A549 (cell line): ENCODE measurements at places on chromosomes 6 and 20. TPM values are rescaled to one million over a fixed set of nuclear protein-coding genes. Genes with fewer than 3 reads are reported as not detected.

DNA sequence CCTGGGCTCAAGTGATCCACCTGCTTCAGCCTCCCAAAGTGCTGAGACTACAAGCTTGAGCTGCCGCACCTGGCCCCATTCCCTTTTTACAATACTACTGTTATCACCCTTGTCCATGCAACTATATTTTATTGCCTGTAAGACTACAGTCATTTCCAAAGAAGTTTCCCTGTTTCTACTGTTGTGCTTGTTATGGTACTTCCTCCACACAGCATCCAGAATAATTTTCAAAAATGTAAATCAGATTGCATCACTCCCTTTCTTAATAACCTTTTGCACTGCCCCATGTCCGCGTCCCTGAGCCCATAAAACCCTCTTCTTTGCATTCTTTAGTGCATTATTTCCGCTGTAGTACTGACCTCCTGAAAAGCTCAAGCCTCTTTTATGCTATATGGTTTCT, 128.9 kb upstream of the AKIRIN2 start:
- DNase-seq, result no peak

DNA sequence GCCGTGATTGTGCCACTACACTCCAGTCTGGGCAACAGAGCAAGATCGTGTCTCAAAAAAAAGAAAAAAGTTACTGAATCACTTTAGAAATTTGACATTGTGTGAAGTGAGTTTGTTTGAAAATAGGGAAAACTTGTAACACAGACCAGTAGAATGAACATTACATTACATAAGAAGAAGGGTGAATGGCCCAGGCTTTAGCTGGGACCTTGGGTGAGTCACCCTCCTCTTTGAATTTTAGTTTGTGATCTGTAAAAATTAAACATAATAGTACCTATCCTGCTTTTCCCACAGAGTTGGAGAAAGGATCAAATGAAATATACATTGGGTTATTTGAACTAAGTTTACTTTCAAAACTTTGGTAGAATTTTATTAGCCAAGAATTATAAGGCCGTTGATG, 56.3 kb downstream of the KCNS1 start:
- DNase-seq, result no peak

The LY6G6C gene
- 0.11 to 0.21 TPM in 2 of 3 replicates, not detected in the other for polyA plus RNA-seq

- no peak for DNase-seq
Measured at GRCh38 chr20:31644701-31645100, 7.0 kb downstream of the COX4I2 start.

The RAMACL gene
- polyA plus RNA-seq, result 0.08 to 0.12 TPM (median 0.08 TPM) in 3 replicates

- no peak for DNase-seq
Measured at GRCh38 chr6:45920819-45921511, 94.7 kb downstream of the CLIC5 start.

- DNase-seq, result no peak
Measured at GRCh38 chr6:129050086-129050485, 167.1 kb downstream of the LAMA2 start.

GRCh38 chr6:13917141-13917540, 7.6 kb upstream of the RNF182 start:
- DNase-seq, result no peak

- DNase-seq, result no peak
Measured at GRCh38 chr20:21133404-21133803, 7.5 kb downstream of the KIZ start.

DNA sequence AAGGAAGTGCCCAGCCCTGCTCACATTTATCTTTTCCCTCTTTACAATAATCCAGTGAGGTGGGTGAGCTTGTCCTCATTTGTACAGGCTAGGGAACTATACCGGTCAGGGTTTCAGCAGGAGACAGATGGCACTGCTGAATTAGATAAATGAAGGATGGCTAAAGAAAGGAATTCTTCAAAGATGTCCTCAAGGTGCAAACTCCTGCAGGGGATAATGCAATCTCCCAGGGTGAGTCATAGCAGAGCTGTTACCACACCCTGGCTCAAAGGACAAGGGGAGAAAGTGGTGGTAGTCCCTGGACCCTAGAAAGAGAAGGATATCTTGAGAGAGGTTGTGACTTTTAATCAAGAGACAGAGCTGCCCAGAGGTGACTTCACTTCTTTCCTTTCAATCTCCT, 66.7 kb downstream of the RFPL4B start:
- DNase-seq, result no peak

DNA sequence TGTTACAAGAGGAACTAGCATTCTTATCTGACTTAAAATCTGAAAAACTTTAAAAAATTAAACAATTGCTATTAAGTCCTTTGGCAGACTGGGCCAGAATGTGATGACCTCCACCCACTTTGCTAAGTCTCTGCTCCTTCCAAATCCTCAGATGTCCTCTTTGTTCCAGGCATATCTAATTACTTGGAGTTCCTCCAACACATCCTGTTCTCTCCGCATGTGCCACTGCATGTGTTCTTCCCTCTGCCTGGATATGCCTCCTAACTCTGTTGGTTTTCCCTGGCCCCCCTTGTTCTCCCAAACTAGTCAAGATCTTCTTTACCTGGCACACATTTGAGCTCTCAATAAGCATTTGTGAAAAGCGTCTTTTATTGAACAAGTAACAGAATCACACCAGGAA, 23.1 kb downstream of the ELOVL2 start:
- no peak for DNase-seq

The MYO6 gene
- polyA plus RNA-seq, result 7.7 to 10.8 TPM (median 9.5 TPM) in 3 replicates

- no peak for DNase-seq
Measured at GRCh38 chr6:43873806-43874714, 104.0 kb downstream of the VEGFA start.

The GSTA2 gene
- 0.10 TPM in 1 of 3 replicates, not detected in the others for polyA plus RNA-seq

The MATN4 gene
- polyA plus RNA-seq, result 0.05 to 0.08 TPM (median 0.05 TPM) in 3 replicates

DNA sequence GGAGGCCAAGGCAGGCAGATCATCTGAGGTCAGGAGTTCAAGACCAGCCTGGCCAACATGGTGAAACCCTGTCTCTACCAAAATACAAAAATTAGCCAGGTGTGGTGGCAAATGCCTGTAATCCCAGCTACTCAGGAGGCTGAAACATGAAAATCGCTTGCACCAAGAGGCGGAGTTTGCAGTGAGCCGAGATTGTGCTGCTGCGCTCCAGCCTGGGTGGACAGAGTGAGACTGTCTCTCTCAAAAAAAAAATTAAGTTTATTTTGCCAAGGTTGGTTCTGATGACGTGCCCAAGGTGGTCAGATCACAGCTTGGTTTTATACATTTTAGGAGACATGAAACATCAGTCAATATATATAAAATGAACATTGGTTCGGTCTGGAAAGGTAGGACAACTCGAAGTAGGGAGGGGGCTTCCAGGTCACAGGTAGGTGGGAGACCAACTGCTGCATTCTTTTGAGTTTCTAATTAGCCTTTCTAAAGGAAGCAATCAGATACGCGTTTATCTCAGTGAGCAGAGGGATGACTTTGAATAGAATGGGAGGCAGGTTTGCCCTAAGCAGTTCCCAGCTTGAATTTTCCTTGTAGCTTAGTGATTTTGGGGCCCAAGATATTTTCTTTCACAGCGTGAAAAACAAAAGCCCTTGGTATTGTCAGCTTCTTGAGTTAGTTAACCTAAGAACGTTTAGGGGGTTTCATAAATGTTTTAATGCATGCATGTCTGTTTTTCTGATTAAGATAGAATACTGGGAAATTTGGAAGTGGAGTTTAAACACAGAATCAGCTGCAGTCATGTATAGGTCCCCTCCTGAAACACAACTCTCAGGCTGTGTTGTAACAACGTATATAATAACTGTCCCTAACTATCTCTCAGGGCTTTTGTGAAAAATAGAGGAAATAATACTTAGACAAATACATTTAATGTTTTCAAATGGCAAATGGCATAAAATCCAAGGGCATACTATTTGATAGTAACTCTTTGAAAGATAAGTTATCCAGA, 16.7 kb downstream of the ACOT13 start:
- DNase-seq, result no peak

GRCh38 chr6:97882755-97883154, 599.7 kb upstream of the MMS22L start:
- no peak for DNase-seq
